ENCODE measurements at places on chromosomes 16 and 17.

DNA sequence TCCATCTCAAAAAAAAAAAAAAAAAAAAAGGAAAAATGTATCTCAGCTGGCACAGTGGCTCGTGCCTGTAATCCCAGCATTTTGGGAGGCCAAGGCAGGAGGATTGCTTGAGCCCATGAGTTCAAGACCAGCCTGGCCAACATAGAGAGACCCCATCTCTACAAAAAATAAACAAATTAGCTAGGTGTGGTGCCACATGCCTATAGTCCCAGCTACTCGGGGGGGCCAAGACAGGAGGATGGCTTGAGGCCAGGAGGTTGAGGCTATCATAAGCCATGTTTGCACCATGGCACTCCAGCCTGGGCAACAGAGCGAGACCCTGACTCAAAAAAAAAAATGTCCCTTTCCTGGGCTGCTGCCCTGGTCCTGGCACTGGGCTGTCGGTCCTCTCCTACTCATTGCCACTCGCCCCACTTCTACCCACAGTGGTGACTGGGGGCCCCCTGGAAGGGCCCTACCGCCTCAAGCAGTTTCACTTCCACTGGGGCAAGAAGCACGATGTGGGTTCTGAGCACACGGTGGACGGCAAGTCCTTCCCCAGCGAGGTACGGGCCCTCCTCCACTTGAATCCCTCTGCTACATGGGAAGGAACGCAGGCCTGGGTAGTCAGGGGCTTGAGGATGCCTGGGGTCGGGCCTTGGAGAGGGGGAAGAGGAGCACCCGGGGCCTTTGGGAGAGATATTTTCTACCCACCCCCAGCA is 6.1 kb downstream of the CA7 start:
- no peak for DNase-seq

GRCh38 chr16:1048442-1049112 is 24.0 kb upstream of the SSTR5 start:
- DNase-seq, result no peak

DNA sequence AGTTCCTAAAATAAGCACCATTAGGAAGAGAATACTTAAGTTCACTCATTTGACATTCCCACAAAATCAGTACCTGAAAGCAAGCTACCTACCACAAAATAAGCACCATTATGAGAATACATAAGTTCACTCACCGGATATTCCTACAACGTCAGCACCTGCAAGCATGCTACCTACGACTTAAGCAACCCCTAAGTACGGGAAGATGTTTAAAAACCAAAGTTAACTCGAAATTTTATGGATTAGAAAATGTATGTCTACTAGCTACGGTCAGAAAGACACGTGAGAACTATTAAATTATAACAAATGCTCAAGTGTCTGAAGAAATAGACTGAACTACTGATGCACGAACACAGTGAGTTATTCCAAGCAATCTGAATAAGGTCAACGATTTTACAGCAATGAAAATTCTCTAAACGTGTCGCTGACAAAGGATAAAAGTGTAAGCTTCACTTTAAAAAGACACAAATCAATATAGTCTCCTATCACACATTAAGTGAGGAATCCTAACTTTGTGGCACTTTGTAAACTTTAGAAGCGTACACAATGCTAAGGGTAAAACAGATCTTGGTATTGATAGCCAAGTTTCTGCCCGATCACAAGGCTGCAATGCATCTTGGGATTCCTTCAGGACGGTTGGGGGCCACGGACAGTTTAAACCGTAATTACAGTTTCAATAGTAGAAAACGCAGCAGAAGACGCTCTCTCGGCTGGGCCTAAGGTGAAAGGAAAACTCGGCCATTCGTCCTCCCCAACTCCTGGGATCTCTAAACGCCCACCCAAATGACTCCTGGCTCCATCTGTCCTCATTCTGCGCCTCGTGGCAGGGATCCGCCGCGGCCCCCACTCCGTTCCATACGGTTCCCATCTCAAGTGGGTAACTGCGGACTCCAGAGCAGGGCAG is 1.3 kb downstream of the GSPT1 start:
- DNase-seq, result no peak

DNA sequence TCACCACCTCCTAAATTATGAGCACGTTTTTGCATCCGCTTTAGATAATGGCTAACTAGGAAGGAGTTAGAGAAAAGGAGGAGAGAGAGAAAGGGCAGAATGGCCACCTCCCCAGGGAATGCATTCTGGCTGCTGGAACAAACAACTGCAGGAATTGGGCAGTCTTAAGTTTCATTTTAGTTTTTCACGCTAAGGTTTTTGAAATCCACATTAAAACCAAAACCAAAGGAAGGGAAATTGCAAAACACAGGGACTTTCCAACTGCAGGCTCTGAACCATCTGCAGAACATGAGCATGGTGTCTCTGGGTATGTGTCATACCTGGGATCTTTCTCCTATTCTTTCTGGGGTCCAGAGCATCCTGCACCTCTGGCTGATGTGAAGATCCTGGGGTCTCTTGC is 12.1 kb upstream of the CCL8 start:
- no peak for DNase-seq

DNA sequence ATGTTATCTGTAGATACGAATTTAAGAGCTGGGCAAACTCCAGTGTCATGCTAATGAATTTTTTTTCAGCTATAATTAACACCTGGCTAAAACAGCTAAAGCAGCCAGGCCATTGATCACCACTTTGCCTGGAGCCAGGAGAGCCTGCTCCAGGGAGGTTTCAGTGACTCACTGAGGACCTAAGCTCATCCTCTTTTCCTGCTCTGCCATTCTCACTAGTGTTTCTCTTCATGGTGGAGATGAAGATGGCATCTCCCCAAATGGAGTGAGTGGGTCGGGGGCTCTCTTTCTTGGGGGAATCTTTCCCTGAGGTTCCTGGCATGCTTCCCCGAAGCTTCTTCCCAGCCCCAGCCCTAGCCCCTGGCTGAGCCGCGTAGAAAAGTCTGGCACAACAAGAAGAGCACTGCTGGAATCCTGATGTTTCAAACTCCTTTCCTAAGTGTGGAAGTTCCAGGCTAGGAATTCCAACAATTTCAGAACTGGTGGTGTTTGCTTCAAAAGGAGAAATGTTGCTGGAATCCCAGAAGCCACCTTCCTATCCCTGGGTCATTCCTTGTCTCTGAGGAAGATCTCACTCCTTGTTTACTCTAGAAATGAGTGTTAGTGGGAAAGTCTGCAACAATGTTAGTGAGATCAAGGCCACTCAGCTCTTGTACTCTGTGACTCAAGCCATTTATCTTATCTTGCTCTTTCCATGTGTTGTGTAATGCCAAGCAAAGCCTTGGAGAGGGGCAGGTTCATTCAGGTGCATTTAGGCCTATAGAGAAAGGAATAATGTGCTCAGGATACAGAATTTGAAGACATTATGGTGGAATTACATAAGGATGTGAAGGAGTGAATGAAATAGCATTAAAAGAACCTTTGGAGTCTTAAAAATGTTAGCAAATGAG is 26.0 kb upstream of the B4GALNT2 start:
- no peak for DNase-seq

GRCh38 chr16:68869492-68870088 is 26.3 kb downstream of the TANGO6 start:
- no peak for DNase-seq

- DNase-seq, result no peak
These were observed 22.1 kb upstream of the PVALEF start for GRCh38 chr17:81143200-81143527.

- no peak for DNase-seq
These were observed 47.9 kb upstream of the NLK start for GRCh38 chr17:27994586-27994985.

- DNase-seq, result no peak
These were observed 19.5 kb downstream of the SDR42E2 start for GRCh38 chr16:22181843-22182242.

DNA sequence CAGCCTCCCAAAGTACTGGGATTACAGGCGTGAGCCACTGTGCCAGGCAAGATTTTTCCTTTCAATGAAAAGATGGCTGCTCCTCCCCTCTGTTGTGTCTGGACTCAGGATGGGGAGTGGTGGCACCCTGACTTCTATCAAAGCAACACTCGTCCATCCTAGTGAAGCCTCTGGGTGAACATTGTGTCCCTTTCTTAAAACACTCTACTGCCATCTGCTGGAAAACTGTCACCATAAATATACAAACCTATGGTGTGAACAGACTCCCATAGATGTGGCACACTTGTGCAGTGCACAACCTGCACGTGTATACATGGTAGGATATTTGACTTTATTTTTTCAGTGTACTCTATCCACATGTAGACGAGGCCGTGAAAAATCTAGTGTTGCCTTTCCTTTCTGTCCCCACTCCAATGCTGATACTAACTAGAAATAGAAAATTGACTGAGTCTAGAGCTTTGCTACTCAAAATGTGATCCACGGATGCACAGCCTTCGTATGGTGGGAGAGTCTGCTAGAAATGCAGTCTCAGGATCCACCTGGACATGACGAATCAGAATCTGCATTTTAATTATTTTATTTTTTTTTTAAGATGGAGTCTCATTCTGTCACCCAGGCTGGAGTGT is 55.9 kb upstream of the PLCG2 start:
- DNase-seq, result no peak

- DNase-seq, result no peak
These were observed 96.8 kb downstream of the OMG start for GRCh38 chr17:31200287-31200686.

GRCh38 chr16:89009343-89010209 is 32.6 kb upstream of the CBFA2T3 start:
- no peak for DNase-seq

GRCh38 chr16:56711862-56712261 is 18.1 kb upstream of the NUP93 start:
- DNase-seq, result no peak

- no peak for DNase-seq
These were observed 448.5 kb downstream of the SOX9 start for GRCh38 chr17:72569148-72569946.

- DNase-seq, result no peak
These were observed 14.5 kb upstream of the TMC7 start for GRCh38 chr16:18969050-18969854.

- peak; percentile 17 for DNase-seq
These were observed 502.8 kb upstream of the GOT2 start for GRCh38 chr16:59236804-59237458.

GRCh38 chr17:34683390-34683789 is 104.0 kb downstream of the TMEM132E start:
- no peak for DNase-seq

DNA sequence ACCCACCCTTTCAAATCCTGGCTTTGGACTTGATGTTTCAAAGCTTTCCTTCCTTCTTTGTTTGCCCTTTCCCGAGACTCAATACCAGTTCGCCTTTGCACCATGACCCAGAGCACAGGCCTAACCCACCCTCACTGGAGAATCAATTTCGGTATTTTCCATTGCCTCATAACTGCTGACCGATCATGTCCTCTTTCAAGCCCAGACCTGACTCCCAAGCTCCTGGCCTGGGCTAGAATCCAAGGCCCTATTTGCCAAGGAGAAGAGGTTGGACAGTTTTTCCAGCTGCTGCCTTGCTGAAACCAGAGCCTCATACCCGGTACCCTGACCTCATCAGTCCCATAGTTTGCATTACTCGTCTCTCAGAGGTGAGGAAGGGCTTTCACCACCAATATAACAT is 35.3 kb upstream of the HELZ start:
- DNase-seq, result no peak

GRCh38 chr17:72158895-72159885 is 38.4 kb downstream of the SOX9 start:
- DNase-seq, result no peak

DNA sequence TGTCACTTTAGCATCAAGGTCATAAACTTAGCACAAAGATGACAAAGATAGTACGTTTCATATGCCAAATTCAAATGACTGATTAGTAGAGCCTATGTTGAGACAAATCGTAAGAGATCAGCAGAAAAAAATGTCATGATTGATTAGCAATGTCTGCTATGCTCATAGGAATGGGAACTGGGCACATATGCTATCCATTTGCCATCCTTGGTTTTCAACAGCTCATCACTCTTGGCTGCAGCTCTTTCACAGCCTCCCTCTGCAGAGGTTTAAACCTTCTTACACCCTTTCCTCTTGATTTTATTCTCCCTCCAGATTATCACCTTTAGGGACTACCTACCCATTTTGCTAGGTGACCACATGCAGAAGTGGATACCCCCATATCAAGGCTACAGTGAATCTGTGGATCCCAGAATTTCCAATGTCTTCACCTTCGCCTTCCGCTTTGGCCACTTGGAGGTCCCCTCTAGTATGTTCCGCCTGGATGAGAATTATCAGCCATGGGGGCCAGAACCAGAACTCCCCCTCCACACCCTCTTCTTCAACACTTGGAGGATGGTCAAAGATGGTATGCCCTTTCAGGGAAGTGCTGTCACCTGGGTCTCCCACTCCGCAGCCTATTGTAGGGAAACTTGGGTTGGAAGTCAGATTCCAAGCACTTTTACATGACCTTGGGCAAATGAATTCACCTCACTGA is 16.2 kb downstream of the MPO start:
- no peak for DNase-seq

DNA sequence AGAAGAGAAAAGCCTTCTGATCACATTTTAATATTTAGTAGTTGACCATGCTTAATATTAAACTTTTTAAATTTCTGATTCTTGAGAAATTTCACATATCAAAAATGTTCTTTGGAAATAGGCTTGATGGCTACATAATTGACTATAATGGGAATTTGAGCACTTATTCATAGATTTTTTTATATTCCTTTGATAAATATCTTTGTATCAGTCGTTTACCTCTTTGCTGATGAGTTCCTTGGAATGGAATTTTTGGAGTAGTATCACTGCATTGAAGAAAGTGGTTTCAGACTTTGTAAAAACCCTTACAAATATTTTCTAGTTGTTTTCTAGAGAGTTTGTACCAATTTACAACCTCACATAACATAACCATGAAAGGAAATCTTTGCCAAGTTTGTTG is 14.7 kb downstream of the DNAAF1 start:
- no peak for DNase-seq

DNA sequence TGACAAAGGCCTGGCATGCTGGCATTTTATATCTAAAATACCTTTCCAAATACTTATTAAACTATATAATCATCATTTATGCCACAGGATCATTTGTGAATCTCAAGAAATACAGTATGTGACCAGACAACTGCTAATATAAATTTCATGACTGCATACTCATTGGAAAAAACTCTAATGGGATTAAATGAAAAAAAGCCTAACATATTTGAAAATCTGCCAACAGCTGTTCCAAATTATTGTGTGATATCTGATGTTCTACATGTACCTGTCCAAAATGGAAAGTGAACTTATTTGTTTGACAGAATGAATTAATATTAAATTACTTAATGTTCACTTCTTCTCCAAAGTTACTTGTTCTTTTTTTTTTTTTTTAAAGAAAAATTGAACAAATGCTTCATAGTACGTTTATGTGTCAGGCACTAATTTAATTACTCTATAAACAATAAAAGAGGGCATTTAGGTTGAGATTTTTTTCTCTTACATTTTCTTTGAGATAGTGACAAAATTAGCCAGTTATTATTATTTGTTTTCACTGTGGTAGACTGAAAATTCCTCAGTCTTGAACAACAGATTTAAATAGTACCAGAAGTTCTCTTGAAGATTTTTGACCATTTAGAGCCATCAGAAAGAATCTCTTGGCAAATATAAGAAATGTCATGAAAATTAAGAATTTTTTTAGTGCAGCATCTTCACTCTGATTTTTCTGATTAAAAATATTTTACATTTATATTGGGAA is 114.0 kb downstream of the FTO start:
- no peak for DNase-seq

Measured in iPS DF 19.7 (cell line).